ENCODE measurements at places on chromosomes 11 and 22. TPM values are rescaled to one million over a fixed set of nuclear protein-coding genes. Genes with fewer than 3 reads are reported as not detected.
A peak's percentile ranks its signal among the peaks of the same experiment; 100 is the strongest.

The TBX10 gene
- not detected for total RNA-seq

The CCDC15 gene
- 1.5 TPM for total RNA-seq

The CALCA gene
- not detected for total RNA-seq

The CTSF gene
- 37.0 TPM for total RNA-seq

The CNIH2 gene
- total RNA-seq: 1.6 TPM

The CYP2D6 gene
- 1.0 TPM for total RNA-seq

The MRGPRX3 gene
- total RNA-seq: not detected

The PRR5L gene
- total RNA-seq: 24.5 TPM

The RPS19BP1 gene
- 72.5 TPM for total RNA-seq

The RBFOX2 gene
- total RNA-seq: 64.1 TPM

The ACR gene
- total RNA-seq: 4.5 TPM

The RFPL3 gene
- not detected for total RNA-seq

The OR8G1 gene
- not detected for total RNA-seq

The TESMIN gene
- 0.81 TPM for total RNA-seq

The GLYAT gene
- not detected for total RNA-seq

The RAB39A gene
- total RNA-seq: 2.0 TPM

The FOLR2 gene
- 22.8 TPM for total RNA-seq

DNA sequence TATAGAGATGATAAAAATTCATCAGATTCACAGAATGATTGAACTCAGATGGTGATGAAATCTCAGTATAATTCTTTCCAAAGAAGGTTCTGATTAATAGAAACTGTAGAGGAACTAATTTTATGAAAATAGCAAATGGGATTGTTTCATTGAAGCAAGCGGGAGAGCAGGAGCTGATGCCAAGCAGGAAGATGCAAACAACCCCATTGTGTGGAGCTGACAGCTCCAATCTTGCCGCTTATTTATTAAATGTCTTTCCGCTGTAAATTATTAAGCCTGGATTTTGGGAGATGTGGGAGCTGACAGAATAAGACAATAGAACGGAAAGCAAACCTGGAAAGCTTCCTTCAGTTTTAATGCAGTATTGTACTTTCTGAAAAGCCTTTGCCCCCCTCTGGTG lies 6.0 kb upstream of the TMEM218 start:
- H3K36me3 ChIP-seq: no peaks in the 10 kb centered on the region
- no peak overlapping the region for H3K4me3 ChIP-seq
- no peaks in the 10 kb centered on the region for H3K27me3 ChIP-seq
- no peak for DNase-seq
- H3K4me1 ChIP-seq: no peaks in the 10 kb centered on the region

GRCh38 chr11:126024123-126024522 lies 38.5 kb downstream of the CDON start:
- H3K27ac ChIP-seq: no peak overlapping the region
- H3K36me3 ChIP-seq: no peaks in the 10 kb centered on the region
- H3K27me3 ChIP-seq: no peaks in the 10 kb centered on the region
- peaks cover 3% of the 10 kb centered on the region for H3K4me1 ChIP-seq
- DNase-seq: no peak

GRCh38 chr11:42555190-42555589 lies 756.6 kb upstream of the API5 start:
- H3K27ac ChIP-seq: no peak overlapping the region
- H3K4me1 ChIP-seq: no peaks in the 10 kb centered on the region
- no peaks in the 10 kb centered on the region for H3K36me3 ChIP-seq
- no peaks in the 10 kb centered on the region for H3K27me3 ChIP-seq

DNA sequence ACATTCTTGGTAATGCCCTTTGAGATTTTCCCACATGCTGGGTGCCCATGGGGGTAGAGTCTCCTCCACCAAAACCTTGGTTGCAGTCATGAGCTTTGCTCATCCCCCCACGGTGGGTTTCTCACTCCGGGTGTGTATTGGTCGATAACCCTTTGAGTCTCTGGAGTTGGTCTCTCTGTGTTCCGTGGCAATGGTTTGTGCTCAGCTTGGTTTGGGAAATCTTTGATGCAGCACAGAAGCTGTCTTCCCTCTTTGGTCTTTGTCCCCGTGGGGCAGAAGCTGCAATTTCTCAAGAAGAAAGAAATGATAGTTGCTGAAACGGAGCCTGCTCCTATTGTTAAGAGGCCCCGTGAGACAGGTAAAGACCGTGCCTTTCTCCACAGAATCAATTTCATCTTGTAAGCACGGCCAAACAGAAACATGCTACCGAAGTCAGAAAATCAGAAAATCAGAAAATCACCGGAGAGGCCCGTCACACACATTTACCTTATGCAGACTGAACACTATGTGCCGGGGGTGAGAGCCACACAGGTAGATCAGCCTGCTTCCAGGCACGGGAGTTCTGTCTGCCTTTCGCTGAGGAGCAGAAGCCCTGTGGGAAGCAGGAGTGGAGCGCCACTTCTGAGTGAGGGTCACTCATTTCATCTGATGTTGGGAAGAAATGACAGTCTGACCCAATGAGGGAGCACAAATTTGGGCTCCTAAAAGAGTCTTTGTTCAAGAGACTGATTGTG lies 186.1 kb downstream of the TBC1D22A start:
- H3K4me1 ChIP-seq: no peaks in the 10 kb centered on the region
- no peak overlapping the region for H3K4me3 ChIP-seq
- DNase-seq: no peak
- H3K27me3 ChIP-seq: no peaks in the 10 kb centered on the region
- H3K27ac ChIP-seq: no peak overlapping the region

DNA sequence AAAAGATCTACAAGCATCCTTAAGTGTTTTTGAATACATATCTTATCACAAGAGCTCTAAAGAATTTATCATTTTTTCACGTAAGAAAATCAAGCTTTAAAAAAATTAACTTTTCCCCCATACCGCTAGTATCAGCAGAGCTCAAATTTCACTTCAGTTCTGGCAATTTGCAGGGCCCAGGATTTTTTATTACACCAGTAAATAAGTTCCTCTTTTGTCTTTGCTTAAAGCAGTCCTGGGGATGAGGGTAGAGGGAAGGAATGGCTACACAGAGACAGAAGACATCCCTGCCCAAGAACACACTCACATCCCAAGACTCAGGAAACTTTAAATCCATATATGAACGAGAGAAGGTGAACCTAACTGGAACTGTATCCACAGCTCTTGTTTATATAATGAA lies 22.6 kb upstream of the SORL1 start:
- no peaks in the 10 kb centered on the region for H3K4me1 ChIP-seq
- no peak overlapping the region for H3K27ac ChIP-seq
- H3K36me3 ChIP-seq: no peaks in the 10 kb centered on the region
- no peak overlapping the region for H3K4me3 ChIP-seq

GRCh38 chr11:68976563-68976962 lies 4.2 kb downstream of the MRGPRD start:
- no peaks in the 10 kb centered on the region for H3K36me3 ChIP-seq
- H3K27me3 ChIP-seq: no peaks in the 10 kb centered on the region
- peak; percentile 29 for DNase-seq
- H3K4me1 ChIP-seq: no peaks in the 10 kb centered on the region
- H3K4me3 ChIP-seq: no peak overlapping the region

DNA sequence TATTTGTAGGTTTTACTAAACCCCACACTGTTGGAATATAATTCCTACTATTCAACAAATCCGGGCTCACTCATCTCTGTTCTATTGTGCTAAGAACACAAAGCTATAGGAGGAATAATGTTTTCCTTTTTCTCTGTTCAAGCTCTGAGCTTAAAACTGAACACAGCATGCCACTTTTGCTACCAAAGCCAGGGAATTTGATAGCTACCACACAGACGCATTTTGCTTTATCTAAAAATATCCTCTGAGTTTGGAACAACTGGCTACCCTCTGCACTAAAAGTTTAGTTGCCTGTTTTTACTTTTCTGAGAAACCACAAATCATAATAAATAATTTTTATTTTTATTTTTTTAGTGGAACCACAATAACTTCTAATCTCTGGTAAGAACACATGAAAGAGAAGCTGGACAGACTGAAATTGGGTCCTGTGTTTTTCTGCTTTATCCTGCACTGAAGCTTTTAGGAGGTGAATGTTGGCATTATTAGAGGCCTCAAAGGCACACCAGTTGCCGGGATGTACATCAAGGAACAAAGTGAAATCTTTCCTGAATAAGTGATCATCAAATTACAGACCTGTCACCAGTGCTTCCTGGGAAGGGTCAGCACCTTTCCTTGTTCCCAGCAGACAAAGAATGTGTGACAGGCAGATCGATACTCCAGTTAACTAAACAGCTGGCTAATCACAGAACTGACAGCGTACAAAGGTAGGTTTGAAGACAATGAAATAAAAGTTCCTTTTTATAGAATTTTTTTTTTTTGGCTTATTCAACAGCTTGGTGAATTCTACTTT lies 523.2 kb upstream of the TENM4 start:
- no peaks in the 10 kb centered on the region for H3K36me3 ChIP-seq
- no peaks in the 10 kb centered on the region for H3K27me3 ChIP-seq
- no peak overlapping the region for H3K4me3 ChIP-seq

- no peaks in the 10 kb centered on the region for H3K4me1 ChIP-seq
- H3K4me3 ChIP-seq: no peak overlapping the region
Observed at GRCh38 chr22:47654922-47655491, 892.6 kb downstream of the TBC1D22A start.

GRCh38 chr11:105862736-105863367 lies 159.2 kb downstream of the MSANTD4 start:
- no peak for DNase-seq
- no peaks in the 10 kb centered on the region for H3K36me3 ChIP-seq
- H3K27ac ChIP-seq: no peak overlapping the region
- H3K4me1 ChIP-seq: no peaks in the 10 kb centered on the region
- H3K4me3 ChIP-seq: no peak overlapping the region

GRCh38 chr11:122405547-122406341 lies 249.8 kb upstream of the UBASH3B start:
- no peak for DNase-seq
- no peaks in the 10 kb centered on the region for H3K36me3 ChIP-seq
- H3K4me1 ChIP-seq: no peaks in the 10 kb centered on the region
- no peaks in the 10 kb centered on the region for H3K27me3 ChIP-seq
- no peak overlapping the region for H3K4me3 ChIP-seq
- H3K27ac ChIP-seq: peak overlapping the region; percentile 7

DNA sequence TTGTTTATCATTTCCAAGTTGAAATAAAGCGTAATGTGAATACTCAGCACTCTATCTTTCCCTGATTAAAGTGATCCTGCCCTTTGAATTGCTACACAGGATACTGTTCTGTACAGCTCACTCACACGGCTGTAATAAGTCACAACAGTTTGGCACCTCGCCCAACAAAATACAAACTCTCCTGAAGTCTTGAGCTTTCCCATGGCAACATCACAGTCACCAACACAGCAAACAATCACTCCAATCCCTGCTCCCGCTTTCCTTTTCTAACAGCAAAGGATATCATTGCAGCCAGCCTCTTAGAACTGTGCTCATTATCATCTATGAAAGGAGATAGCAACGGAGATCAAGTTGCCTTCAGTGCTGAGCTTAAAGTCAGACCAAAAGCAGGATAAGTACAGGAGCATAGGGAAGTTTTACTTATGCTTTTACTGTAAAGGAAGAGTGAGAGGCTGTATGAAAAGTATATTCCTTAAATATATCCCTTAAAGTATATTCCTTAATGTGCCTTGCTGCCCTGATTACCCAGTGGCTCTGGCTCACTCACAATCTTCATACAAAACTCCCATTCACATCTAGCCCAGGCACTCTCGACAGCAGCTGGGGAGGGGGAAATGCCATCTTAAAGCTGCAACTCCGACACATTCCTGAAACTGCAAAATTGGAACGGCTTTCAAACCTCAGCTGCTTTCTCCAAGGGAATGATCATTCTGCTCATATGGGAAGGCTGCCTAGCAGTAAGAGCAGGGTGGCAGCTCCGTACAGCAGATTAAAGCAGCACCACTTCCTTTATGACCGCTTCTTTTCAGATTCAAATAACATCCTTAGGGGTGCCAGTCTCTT lies 35.8 kb downstream of the MAML2 start:
- H3K4me3 ChIP-seq: peak overlapping the region; percentile 25
- peaks cover 78% of the 10 kb centered on the region for H3K4me1 ChIP-seq
- H3K27ac ChIP-seq: peak overlapping the region; percentile 90
- DNase-seq: no peak

DNA sequence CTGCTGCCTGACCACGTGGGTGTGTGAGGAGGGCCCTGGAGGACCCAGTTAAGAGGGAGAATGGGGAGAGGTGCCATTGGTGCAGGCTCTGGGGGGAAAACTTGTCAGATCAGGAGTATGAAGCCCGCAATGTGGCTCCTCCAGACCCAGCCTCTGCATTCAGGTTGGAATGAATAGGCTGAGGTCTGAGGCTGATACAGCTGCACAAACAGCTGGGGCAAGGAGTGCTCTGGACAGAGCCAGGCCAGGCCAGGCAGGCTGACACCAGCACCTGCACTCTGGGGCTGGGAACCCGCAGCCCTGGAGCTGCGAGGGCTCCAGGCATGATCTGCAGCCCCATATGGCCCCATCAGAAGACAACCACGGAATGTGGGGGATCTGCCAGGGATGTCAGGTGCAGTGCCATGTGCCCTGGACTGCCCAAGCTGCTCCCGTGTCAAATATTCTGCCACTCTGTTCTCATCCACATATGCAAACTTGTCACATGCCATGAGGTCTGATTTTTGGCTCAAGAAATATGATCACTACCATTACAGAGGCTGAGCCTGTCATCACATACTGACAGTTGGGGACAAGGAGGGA lies 27.2 kb upstream of the KCNJ11 start:
- DNase-seq: no peak
- no peak overlapping the region for H3K4me3 ChIP-seq
- no peaks in the 10 kb centered on the region for H3K36me3 ChIP-seq
- no peaks in the 10 kb centered on the region for H3K4me1 ChIP-seq
- peaks cover 7% of the 10 kb centered on the region for H3K27me3 ChIP-seq

- H3K36me3 ChIP-seq: no peaks in the 10 kb centered on the region
- no peak overlapping the region for H3K4me3 ChIP-seq
- no peaks in the 10 kb centered on the region for H3K27me3 ChIP-seq
- DNase-seq: no peak
Observed at GRCh38 chr11:123762422-123762821, 8.1 kb upstream of the OR6X1 start.

DNA sequence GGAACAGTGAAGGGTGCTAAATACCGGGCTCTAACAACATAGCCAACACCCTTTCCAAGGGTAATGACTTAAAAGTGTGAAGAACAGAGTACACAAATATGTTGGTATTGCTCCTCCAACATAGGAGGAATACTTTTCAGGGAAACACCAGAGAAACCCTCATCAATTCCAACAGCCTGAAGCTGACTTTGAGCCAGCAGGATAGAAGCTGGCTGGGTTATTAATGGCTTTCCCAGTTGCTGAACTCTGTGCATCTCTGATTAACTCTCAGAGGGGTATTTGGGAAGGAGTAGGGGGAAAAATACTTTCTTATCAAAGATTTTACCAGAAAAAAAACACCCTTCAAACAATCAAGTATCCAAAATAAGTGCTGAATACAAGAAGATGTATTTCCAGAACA lies 95.6 kb downstream of the AMBRA1 start:
- H3K27me3 ChIP-seq: no peaks in the 10 kb centered on the region
- DNase-seq: no peak
- peaks cover 19% of the 10 kb centered on the region for H3K36me3 ChIP-seq
- no peak overlapping the region for H3K27ac ChIP-seq

DNA sequence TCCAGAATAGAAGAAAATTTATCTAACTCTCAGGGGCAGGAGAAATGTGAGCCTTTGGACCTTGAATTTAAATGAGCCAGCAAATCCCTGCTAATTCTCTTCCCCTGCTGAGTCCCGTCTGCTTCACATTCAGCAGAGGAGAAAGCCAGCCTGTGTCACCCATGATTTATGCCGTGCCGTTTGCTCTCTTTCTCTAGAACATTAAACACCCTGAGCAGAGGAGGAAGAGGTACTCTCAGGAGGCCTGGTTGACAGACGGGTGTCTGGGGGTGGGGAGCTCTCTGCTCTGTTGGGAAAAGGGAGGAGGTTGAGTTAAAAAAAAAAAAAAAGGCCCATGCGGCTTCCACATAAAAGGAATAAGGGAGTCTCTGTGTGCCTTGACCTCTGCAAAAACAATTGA lies 11.3 kb upstream of the MTMR3 start:
- H3K4me3 ChIP-seq: no peak overlapping the region
- H3K4me1 ChIP-seq: no peaks in the 10 kb centered on the region
- DNase-seq: no peak

All from upper lobe of right lung (tissue), 1 donor.